ENCODE measurements at places on chromosomes 1 and 21.

DNA sequence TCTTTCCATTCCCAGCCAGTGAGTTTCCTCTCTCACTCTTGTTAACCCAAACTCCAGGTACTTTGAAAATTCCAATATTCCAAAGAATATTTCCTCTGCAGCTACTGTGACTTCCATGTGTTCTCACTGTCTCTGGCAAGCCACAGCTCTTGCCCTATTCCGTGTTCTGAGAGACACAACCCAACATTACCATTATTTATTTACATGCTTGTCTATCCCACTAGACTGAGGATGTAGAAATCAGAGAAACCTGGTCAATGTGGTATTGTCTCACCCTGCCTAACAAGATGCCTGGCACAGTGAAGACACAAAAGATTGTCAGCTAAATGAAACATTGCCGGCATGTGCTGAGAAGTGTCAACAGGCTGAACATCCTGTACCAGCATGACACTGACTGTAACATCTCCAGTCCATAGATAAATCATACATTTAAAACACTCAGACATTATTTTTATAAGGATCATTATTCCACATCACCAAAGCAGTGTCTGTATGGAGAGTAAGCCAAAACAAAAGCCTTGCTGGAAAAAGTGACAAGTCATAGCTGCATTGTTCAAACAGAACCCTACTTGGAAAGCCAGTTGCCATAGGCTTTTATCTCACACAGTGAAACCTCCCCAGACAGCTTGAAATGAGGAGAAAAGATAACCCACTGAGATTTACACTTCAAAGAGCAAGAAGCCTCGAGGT is 72.3 kb downstream of the SIPA1L2 start:
- H3K36me3 ChIP-seq = no peaks in the 10 kb centered on the region
- H3K27me3 ChIP-seq = no peaks in the 10 kb centered on the region
- no peak overlapping the region for H3K27ac ChIP-seq

GRCh38 chr1:113747376-113747775 is 11.9 kb downstream of the PHTF1 start:
- no peak for DNase-seq
- peaks cover 3% of the 10 kb centered on the region for H3K36me3 ChIP-seq
- H3K27me3 ChIP-seq = no peaks in the 10 kb centered on the region
- no peak overlapping the region for H3K27ac ChIP-seq
- no peaks in the 10 kb centered on the region for H3K4me1 ChIP-seq

GRCh38 chr1:206757524-206758266 is 12.9 kb upstream of the IL19 start:
- no peak overlapping the region for H3K27ac ChIP-seq
- H3K36me3 ChIP-seq = no peaks in the 10 kb centered on the region

DNA sequence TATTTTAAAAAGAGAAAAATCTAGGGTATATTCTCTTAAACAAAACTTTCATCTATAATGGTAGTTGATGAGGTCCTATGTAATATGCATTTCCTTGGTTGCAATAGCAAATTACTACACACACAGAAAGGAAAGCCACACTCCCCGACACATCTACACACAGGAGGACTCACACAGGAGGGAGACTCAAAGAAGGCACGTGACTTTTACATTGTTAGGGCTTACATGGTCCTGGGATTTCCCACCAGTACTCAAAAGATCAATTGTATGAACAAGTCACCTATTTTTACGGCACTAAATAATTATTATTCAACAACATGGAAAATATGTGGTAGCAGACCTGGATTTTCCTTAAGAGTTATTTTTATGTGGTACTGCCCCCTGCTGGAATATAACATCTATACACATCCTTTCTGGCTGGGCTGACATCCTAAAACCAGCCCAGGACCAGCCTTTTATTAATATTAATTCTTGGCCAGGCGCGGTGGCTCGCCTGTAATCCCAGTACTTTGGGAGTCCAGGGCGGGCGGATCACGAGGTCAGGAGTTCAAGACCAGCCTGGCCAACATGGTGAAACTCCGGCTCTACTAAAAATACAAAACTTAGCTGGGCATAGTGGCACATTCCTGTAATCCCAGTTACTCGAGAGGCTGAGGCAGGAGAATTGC is 33.9 kb upstream of the LGALS8 start:
- no peaks in the 10 kb centered on the region for H3K36me3 ChIP-seq
- H3K27me3 ChIP-seq = no peaks in the 10 kb centered on the region
- no peak overlapping the region for H3K27ac ChIP-seq
- no peak for DNase-seq
- H3K4me1 ChIP-seq = no peaks in the 10 kb centered on the region

GRCh38 chr1:235831148-235831547 is 35.6 kb downstream of the LYST start:
- DNase-seq = no peak
- no peaks in the 10 kb centered on the region for H3K36me3 ChIP-seq
- H3K4me1 ChIP-seq = no peaks in the 10 kb centered on the region
- H3K27ac ChIP-seq = no peak overlapping the region
- no peak overlapping the region for H3K4me3 ChIP-seq
